Hindlimb muscle (tissue), 1 donor: ENCODE measurements at places on chromosomes 7 and 10. TPM values are rescaled to one million over a fixed set of nuclear protein-coding genes. Genes with fewer than 3 reads are reported as not detected.

- no peak for DNase-seq
These were observed 175.4 kb downstream of the ARID5B start for GRCh38 chr10:62076891-62077290.

The GALNT17 gene
- 30.1 TPM for polyA plus RNA-seq

- no peak for DNase-seq
These were observed 5.8 kb downstream of the ZNF212 start for GRCh38 chr7:149245244-149245643.

DNA sequence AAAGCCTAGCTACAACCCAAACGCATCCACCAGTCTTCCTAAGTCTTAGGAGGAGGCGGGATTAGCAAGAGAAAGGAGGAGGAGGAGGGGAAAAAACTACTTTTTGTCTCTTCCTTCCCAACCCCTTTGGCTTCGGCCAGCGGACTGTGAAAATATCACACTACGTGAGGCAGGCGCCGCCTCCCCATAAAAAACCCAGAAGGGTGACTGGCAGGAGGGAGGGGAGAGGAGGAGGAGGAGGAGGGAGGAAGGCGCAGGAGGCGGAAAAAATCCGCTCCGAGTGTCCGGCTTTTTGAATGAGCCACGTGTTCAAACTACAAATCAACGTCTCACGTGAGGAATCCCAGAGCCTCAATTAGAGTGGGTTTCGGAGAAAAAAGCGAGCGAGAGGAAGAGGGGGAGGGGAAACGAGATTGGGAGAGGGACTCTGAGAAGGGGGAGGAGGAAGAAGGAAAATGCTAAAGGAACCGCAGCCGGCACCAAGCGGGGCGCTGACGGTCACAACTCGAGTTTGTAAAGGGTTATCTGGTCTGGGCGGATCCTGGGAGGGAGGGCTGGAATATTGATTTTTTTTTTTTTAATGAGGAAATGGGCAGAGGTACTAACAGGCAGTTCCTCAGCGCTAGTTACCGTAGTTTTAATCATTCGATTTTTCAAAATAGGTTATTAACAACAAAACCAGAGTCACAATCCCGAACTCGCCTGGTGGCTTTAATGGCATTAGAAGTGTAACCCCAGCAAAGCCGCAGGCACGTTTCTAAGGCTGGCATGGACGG, at the start of gene IGF2BP3:
Gene IGF2BP3 (minus strand): TSS at position 162 of the 776 bp plus-strand sequence. CDS start 381 bp downstream, outside the sequence.
- peak; percentile 93 for DNase-seq

DNA sequence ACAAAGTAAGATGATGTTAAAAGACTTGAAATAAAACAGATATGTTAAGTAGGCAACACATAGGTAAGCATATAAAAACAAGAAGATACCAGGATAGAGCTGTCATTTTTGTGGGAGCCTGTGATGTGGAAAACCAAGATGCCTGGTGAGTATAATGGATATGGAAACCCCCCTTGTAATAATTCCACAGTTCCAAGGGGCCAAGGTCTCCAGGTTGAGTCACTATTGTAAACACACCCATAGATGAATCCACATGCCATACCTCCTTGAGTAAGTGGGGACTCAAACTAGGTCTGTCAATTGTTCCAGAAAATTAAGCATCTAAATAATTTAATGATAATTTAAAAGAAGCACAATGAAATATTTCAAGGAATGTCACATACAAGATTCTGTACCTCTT, 15.9 kb downstream of the CAV1 start:
- no peak for DNase-seq

The FLNC gene
- polyA plus RNA-seq, result 823 TPM

The CDHR3 gene
- 14.9 TPM for polyA plus RNA-seq

- no peak for DNase-seq
These were observed 901.4 kb downstream of the PCDH15 start for GRCh38 chr10:53899463-53900160.

The SEPHS1 gene
- polyA plus RNA-seq, result 60.9 TPM

DNA sequence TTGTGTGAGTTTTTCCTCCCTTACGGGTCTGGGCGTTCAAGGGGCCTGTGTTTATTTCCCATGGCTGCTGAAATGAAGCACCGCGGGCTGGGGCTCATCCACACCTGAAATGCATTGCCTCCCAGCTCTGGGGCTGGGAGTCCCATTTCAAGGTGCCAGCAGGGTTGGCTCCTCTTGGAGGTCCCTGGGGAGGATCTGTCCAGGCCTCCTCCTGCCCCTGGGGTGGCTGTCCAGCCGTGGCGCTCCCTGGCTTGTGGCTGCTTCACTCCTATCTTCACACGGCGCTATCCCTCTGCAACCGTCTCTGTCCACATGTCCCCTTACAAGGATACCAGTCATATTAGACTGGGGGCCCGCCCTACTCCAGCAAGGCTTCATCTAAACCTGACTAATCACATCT, 41.1 kb upstream of the CNPY1 start:
- no peak for DNase-seq

DNA sequence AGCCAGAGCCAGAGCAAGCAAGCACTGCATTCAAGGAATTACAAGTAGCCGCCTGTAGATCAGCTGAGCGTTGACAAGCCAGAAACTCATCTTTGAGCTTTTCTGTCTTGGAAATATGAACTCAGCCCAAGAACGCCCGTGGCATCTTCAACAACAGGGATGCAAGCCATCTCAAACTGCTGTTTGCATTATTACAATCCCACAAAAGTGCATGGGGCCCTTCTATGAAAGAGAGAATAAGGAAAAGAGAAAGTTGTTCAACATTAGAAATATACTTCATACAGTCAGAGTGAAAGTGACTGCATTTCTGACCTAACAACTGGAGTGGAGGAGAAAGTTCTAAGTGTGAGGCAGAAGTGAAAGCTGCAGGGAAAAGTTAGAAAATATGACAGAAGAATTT, 6.5 kb downstream of the SGCE start:
- DNase-seq, result peak; percentile 63

DNA sequence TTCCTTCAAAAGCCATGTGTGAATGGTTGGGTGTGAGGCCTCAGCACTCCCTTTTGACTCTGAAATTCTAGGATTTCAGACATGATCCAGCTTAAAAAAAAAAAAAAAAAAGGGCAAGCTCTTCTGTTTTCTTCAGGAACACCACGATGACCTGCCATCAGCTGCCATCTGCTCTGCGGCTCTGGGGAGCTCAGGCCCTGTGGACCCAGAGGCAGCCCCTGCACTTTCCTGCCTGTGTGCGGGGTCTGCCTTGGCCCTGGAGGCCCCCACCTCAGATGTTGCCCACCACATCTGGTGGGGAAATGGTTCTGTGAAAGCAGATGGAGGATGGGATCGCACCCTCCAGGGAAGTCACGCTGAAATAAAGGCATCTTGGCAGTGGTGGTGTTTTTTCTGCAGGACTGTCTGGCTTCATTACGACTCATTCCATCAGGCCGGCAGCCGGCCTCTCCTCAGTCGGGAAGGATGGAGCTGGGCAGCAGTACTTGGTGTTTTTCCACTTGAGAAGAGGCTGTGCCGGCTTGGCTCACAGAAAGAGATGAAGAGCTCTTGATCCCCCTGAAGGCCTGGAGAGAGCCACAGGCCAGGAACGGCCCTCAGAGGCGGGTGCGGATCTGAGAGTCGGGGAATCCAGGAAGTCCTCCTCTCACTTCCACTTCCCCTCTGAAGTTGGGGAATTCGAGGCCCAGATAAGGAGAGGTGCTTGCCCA, 66.1 kb upstream of the AQP1 start:
- DNase-seq, result peak; percentile 41

- peak; percentile 43 for DNase-seq
These were observed 3.8 kb upstream of the GTF2IRD1 start for GRCh38 chr7:74449809-74450397.
